ENCODE measurements at places on chromosomes 1 and 21. TPM values are rescaled to one million over a fixed set of nuclear protein-coding genes. Genes with fewer than 3 reads are reported as not detected.

Gene RNF186
- not detected for total RNA-seq

Gene TM2D1
- total RNA-seq = 29.5 TPM

Gene FCAMR
- total RNA-seq = not detected

Gene EXTL1
- total RNA-seq = 0.39 TPM

Gene LCE1F
- not detected for total RNA-seq

Gene FCRLB
- 0.13 TPM for total RNA-seq

Gene ALX3
- total RNA-seq = not detected

Gene S100A14
- total RNA-seq = 0.22 TPM

Gene RIIAD1
- 5.2 TPM for total RNA-seq

Gene PCAT6
- 4.1 TPM for total RNA-seq

DNA sequence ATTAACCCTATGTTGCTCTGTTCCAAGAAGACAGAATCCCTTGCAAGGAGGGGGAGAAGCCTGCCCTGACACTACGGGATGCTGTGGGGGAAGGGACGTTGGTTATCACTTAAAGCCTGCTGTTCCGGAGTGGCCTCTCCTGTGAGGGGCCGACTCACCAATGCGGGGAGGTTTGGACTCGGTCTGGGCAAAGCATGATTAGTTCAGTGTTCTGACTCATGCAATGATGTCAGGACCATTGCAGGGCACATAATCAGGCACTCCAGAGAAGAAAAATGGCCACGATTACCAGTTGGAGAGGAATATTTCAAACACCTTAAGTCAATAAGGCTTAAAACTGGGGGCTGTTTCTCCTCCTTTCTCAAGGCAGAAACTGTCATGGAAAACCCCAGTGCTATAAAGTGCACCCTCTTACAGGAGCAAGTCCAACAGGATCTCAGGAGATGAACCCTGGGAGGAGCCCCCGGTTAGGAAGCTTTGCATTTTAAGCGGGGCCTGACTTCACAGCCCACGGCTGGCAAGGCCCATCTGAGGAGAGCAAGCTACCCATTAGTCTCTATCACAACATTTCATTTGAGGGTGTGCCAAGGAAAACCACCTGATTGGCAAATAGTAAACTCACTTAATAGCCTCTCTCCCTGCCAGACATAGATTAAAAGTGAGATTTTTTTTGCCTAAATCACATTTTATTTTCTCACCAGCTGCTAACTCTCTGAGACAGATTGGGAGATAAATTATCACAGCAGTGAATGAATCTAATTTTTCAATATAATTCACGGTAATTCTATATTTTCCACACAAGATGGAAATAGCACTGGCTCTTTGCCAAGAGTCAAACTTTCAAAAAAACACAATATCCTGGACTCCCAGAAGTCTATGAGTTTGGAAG is 202.5 kb downstream of the C1orf94 start:
- DNase-seq = no peak

DNA sequence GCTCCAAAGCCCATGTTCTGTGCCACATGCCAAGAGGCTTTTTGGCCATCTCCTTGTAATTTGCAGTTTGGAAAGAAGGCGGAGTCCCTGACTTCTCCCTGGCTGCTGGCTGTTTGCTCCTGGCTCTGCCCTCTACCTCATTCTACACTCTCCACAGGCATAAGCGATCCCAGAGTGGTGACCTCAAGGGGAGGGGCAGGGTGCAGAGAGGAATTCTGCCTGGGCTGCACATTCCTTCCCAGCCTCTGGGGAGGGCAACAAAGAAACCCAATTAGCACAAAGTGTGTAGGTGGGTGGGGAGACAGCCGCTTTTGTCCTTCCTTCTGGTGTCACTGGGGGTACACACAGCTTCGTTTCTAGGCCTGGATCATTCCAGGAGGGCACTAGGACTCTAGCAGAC is 95.3 kb downstream of the HIVEP3 start:
- DNase-seq = no peak

GRCh38 chr1:45238846-45239245 is 32.4 kb upstream of the ZSWIM5 start:
- no peak for DNase-seq

DNA sequence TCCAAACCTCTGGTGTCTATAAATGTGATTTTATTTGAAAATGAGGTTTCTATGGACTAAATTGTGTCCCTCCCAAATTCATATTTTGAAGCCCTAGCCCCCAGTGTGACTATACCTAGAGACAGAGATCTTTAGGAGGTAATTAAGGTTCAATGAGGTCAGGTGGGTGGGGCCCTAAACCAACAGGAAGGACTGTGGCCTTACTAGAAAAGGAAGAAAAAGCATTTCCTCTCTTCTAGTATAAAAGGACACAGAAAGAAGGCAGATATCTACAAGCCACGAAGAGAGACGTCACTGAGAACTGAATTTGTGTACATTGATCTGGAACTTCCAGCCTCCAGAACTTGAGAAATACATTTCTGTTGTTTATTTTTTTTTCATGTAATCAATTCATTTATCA is 123.1 kb upstream of the RUNX1 start:
- DNase-seq = no peak

DNA sequence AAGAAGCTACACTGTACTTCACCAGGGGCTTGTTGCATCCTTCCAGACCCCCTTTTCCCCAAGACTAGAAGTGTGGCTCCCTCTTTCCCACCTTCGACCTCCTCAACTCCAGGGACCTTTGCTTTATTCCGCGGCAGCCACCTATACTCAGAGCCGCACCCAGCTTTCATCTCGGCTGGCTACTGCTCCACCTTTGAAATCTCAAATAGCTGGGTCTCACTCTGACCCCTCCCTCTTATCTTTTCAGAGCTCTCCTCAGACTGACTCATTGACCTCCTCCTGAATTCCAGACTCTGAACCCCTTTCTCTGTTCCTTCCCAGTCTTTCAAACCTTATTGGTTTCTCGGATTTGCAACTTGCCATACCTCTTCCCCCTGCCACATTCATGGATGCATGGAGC is 144.7 kb upstream of the JUN start:
- no peak for DNase-seq

DNA sequence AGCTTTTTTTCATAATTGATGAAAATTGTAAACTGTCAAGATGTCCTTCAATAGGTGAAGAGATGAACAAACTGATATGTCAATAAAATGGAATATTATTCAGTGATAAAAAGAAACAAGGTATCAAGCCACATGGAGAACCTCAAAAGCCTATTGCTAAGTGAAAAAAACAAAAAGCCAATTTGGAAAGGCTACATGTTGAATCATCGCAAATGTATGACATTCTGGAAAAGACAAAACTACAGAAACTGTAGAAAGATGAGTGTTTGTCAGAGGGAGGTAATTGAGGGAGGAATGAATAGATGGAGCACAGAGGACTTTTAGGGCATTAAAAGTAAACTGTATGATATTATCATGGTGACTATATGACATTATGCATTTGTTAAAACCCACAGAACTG is 34.5 kb upstream of the USP25 start:
- DNase-seq = no peak

- no peak for DNase-seq
These were observed 3.2 kb upstream of the DENND1B start for GRCh38 chr1:197778366-197778945.

DNA sequence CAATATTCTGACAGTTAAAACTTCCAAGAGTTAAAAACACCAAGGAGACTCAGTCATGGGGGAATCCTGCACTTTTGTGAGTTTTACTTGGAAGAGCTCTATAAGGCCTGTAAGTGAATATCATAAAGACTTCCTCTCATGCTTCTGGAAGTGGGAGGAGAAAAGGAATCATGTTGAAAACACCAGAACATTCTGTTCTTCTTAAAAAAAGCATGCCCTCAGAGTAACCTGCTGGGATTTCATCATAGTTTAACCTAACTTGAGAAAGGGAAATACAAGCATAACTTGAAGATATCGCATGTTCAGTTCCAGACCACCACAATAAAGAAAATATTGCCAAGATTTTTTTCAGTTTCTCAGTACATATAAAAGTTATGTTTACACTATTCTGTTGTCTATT is 51.9 kb downstream of the COL11A1 start:
- no peak for DNase-seq

DNA sequence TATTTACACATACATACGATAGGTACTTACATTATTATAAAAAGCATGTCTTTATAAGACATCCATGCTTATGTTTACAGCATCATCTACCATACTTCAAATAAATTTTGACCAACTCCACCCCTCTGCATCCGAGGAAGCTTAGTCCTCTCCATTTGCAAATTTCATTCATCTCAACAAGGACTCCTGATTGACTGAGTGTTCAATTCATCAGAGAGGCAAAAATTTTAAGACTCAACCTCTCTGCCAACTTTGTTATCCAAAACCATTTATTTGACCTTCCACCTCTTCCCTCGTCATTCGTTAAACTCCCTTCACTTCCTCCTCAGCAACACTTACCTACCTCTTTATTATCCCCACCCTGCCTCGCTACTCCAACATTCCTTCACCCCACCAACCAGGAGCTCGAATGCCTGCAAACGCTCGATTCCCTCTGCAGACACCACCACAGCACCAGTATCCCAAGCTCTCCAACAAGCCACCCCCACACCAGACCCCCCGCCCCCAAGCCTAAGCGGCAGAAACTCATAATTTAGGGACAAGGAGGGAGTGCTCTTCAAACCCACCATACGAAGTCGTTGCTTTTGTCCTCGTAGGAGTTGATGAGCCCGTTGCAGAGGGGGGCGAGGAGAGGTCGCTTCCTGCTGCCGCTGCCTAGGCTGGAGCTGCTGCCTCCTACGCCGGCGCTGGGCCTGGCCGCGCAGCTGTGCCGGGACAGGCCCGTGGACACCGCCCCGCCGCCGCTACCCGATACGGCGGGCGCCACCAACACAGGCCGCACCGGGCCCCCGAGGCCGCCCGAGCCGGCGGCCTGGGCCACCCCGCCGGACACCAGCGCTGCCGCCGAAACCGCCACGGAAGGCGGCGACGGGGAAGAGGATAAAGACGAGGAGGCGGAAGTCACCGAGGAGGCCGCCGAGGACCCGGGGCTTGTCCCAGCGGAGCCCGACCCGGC is 803 bp downstream of the COP1 start:
- peak; percentile 54 for DNase-seq

- DNase-seq = no peak
These were observed 110.3 kb downstream of the KCNN3 start for GRCh38 chr1:154759793-154760192.

- DNase-seq = no peak
These were observed 6.7 kb downstream of the PFDN2 start for GRCh38 chr1:161111117-161111516.

DNA sequence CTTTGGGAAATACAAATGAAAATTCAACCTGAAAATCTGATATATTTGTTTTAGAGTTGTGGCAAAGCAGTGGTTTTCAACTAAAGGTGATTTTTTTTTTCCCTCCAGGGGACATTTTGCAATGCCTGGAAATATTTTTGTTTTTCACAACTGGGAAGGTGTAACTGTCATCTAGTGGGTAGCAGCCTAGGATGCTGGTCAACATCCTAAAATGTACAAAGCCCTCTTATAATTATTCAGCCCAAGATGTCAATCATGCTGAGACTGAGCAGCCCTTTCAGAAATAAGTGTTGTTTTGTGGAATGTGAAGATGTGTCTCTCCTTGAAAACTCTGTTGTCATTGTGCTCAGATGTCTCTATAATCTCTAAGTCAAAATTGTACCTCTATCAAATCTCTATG is 95.2 kb upstream of the NCAM2 start:
- DNase-seq = no peak

GRCh38 chr1:203289281-203289981 is 15.9 kb upstream of the BTG2 start:
- DNase-seq = no peak

DNA sequence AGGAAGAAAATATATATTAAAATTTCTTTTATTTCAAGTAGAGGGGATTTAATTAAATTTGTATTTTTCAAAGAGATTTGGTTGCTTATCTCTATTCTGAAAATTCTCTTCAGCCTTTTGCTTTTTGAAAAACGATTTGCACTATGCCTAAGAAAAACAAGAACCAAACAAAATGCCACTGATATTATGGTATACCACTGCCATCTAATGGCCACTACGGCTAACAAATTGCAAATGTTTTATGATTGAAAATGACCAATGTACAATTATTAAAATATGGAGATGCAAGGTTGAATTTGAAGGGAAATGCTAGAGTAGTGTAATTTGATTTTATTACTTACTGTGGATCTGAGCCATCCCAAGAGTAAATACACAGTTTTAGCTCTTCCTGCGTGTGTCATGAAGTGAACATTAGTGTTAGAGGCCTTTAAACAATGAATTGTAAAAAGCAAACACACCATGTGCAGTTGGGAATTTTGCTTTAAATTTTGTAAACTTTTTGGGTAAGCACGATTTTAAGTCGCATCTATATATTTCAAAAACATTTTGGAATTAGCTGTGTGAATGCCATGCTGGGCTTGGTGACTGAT is 137.4 kb upstream of the USP25 start:
- DNase-seq = no peak

DNA sequence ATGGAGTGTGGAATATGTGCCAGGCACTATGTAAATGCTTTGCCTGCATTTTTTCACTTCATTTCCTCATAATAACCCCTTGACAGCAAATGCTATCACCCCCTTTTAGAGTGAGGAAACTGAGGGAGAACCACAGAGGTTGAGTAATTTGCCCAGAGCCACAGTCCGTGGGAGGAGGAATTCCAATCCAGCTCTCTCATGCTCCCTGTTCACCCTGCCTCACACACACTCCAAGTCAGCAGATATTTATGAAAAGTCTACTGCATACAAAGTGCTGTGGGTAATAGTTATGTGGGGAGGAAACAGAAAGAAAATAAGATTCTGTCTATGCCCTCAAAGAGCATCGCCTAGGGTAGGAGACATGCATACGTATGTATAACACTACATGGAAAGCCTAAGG is 30.9 kb upstream of the RBM15 start:
- no peak for DNase-seq

DNA sequence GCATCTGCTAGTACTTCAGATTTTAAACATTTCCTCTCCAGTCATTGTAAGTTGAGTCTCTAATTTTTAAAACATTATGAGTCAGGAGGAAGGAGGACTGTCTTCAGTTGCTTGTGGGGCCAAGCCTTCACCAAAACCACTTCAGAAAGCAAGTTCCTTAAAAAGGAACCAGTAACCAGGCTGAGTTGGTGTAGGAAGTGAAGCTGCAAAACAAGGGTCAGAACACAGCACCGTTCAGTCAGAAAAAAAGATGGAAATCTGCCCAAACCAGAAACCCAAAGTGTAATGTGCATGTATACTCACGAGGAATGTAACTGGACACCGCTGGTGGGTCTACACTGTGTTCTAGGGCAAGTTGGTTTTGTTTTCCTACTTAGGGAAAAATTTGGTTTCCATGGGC is 402.1 kb downstream of the SETD4 start:
- DNase-seq = no peak
